ENCODE measurements at places on chromosomes 16 and 17.

- DNase-seq, result peak; percentile 89
These were observed 5.6 kb upstream of the MTSS2 start for GRCh38 chr16:70691223-70692129.

DNA sequence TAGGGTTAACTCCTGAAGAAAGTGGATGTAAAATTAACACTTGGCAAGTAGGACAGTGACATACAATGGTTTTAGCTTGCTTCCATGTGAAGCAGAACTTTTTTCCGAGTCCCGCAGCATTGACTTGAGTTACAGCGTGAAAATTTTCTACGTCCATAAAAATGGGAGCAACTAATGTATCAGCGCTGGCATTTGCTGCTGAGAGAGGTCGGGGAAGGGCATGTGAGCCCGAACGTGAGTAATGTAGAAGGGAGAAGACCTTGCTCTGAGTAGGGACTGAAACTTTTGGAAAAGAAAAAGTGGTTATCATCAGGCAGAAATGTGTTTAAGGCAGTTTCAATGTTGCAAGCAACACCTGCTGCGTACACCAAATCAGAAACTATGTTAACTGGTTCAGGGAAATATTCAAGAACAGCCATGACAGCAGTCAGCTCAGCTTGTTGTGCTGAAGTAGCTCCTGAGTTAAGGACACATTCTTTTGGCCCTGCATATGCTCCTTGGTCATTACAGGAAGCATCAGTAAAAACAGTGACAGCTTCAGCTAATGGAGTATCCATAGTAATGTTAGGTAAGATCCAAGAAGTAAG is 70.9 kb upstream of the ARL4D start:
- DNase-seq, result no peak

- DNase-seq, result no peak
These were observed 130.4 kb downstream of the TANC2 start for GRCh38 chr17:63096426-63096825.

- DNase-seq, result no peak
These were observed 2.2 kb downstream of the WDR81 start for GRCh38 chr17:1726626-1727257.

- DNase-seq, result no peak
These were observed 8.7 kb upstream of the GOSR1 start for GRCh38 chr17:30468465-30468864.

DNA sequence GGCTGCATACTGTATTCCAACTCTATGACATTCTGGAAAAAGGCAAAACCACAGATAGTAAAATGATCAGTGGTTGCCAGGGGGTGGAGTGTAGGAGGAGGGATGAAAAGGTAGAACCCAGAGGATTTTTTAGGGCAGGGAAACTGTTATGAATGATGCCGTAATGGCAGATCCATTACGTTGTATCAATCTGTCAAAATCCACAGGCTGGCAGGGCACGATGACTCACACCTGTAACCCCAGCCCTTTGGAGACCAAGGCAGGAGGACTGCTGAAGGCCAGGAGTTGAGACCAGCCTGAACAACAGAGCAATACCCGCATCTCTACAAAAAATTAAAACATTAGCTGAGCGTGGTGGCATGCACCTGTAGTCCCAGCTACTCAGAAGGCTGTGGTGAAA is 91.8 kb downstream of the RMI2 start:
- DNase-seq, result no peak

- no peak for DNase-seq
These were observed 13.6 kb upstream of the DHRS7B start for GRCh38 chr17:21113049-21113690.

GRCh38 chr16:25796239-25796638 is 104.5 kb downstream of the HS3ST4 start:
- no peak for DNase-seq

- DNase-seq, result no peak
These were observed 75.4 kb downstream of the BCAS3 start for GRCh38 chr17:60752873-60753577.

DNA sequence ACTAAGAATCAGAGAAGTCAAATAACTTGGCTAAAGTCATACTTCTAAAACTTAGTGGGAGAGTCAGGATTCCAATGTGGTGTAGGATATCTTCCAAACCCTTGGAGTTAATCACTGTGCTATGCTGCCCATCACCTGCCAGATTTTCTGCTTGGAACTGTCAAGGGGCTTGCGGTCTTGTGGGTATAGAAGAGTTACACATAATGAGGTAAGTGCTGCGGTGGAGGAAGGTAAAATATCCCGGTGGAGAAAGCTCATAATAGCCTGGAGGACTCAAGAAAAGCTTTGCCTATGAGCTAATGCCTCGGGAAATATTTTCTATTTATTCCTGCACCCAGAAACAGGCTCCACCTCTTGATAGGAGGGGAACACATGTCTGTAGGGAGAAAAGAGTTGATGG is 195.6 kb downstream of the UTP18 start:
- no peak for DNase-seq

GRCh38 chr17:20173091-20173490 is 163.9 kb downstream of the SPECC1 start:
- no peak for DNase-seq

DNA sequence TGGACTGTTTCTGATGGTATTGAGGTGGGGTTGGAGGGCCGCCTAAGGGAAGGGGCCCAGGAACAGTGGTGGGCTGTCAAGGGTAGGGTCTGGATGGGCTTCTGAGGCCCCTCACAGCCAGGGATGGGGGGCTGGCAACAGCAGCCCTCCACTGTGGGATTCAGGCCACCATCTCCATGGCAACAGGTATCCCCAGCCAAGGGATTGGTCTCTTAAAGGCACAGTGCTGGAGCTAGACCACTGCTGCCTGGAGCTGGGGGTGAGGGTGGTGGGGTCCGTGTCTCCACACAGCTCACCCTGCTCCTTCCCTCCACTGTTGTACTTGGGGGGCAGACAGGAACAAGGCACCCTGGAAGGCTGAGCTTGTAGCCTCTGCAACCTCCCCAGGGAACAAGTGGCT is 41.8 kb downstream of the PSME3IP1 start:
- no peak for DNase-seq

- DNase-seq, result no peak
These were observed 1.1 kb downstream of the TSEN54 start for GRCh38 chr17:75517297-75517865.

DNA sequence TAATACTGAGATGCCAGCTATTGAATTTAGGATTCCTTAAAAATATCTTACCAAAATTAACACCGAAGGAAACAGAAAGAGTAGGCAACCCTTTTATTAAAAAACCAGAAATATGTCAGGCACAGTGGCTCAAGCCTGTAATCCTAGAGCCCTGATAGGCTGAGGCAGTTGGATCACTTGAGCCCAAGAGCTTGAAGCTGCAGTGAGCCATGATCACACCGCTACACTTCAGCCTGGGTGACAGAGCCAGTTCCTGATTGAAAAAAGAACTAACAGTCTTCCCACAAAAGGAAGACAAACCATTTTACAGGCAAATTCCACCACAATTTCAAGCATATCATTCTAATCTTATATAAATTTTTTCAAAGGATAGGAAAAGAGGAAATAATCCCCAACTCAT is 15.6 kb downstream of the SLFN12 start:
- no peak for DNase-seq

GRCh38 chr16:80666378-80667250 is 125.8 kb downstream of the DYNLRB2 start:
- DNase-seq, result no peak

DNA sequence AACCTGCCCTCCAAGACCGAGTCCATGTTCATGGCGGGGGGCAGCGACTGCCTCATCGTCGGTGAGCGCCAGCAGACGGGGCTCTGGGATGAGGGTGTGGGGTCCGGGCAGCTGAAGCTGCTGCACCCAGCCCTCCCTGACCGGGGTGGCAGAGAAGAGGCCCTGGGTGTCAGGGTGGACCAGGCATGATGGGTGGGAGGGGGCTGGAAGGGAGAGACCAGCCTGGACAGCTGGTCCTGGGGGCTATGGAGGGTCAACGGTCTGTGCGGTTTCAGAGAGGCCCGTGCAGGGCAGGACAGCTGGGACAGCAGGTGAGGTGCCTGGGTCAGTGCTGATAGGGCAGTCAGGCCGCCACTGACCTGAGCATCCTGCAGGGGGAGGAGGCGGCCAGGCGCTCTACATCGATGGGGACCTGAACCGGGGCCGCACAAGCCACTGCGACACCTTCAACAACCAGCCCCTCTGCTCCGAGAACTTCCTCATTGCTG is 13.3 kb upstream of the ATP6V0C start:
- DNase-seq, result no peak

GRCh38 chr17:36768394-36768793 is 167.0 kb downstream of the MRM1 start:
- DNase-seq, result no peak

DNA sequence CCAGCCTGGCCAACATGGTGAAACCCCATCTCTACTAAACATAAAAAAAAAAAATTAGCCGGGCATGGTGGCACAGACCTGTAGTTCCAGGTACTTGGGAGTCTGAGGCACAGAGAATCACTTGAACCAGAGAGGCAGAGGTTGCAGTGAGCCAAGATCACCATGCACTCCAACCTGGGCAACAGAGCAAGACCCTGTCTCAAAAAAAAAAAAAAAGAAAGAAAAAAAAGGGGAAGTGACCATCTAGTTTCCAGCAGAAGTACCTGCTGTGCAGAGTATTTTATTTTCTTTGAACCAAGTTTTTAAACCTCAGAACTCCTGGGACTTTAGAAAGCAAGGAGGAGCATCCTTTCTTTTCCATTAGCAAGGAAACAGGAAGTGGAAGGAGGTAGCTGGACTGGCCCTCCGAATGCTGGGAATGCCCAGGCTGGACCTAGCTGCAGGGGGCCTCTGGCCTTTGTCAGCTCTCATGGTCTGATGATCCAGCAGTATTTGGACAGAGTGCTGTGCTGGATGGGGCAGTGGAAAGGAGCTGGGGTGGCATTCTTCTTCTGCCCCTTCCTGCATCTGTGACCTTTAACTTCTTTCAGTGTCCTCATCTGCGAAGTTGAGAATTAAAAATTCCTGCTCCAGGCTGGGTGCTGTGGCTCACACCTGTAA is 6.6 kb downstream of the GID4 start:
- DNase-seq, result no peak

- DNase-seq, result no peak
These were observed 33.8 kb downstream of the EPN2 start for GRCh38 chr17:19270704-19271611.

GRCh38 chr17:78557598-78558039 is 19.6 kb downstream of the DNAH17 start:
- DNase-seq, result peak; percentile 34

DNA sequence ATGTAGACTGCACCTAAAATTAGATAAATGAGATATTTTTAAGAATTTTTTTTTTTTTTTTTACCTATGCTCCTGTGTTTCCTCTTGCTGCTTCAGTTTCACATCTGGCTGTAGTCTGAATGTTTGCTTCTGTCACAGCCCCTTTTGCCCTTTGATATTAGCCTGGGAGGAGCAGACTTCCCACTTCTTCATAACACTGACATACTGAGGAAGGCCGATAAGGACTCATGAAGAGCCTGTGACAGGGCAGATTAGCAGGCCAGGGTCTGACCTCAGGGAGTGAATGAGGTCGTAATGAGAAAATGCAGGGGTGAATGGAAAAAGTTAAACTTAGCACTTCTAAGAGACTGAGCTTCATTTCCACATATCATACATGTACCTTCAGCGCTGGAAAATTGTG is at the start of gene SLFN14:
TSS of gene SLFN14 (minus strand) at position 117 of the 400 bp plus-strand sequence. CDS start 2,757 bp downstream, outside the sequence.
- no peak for DNase-seq

DNA sequence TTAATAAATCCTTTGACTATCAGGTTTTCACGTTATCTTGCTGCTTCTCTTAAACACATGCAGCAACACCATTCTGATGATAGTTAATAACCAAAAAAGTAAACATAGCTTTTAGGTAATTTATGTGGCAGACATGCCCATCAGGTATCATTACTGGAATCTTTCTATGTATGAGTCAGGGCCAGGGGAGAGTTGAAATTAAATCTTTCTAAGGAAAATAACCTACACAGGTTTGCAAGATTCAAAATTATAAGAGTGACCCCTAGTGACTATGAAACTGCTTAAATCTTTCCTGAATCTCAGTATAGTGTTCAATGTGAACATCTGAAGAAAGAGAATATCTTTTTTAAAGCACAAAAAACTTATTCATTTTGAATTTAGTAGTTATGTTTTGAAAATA is 666.6 kb downstream of the CDH11 start:
- no peak for DNase-seq

DNA sequence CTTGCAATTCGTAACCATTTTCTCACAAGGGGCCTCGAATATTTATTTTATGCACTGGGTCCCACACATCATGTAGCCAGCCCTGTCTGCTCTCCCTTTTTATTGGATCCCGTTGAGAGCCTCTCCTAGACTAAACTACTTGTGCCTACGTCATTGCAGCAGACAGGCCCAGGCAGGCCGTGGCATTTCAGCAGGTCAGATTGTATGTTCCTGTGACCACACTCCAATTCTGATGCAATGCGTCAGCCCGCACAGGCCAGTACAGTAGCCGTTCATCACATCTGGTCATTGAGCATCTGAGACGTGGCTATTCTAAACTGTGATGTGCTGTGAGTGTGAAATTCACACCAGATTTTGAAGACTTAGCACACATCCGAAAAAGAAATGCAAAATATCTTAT is 42.2 kb downstream of the ABAT start:
- DNase-seq, result no peak

- DNase-seq, result no peak
These were observed 12.3 kb downstream of the SMIM5 start for GRCh38 chr17:75645501-75645888.

- no peak for DNase-seq
These were observed 1.4 kb downstream of the MMD start for GRCh38 chr17:55420067-55420775.

- DNase-seq, result no peak
These were observed 7.4 kb downstream of the ADAD2 start for GRCh38 chr16:84198401-84198800.

DNA sequence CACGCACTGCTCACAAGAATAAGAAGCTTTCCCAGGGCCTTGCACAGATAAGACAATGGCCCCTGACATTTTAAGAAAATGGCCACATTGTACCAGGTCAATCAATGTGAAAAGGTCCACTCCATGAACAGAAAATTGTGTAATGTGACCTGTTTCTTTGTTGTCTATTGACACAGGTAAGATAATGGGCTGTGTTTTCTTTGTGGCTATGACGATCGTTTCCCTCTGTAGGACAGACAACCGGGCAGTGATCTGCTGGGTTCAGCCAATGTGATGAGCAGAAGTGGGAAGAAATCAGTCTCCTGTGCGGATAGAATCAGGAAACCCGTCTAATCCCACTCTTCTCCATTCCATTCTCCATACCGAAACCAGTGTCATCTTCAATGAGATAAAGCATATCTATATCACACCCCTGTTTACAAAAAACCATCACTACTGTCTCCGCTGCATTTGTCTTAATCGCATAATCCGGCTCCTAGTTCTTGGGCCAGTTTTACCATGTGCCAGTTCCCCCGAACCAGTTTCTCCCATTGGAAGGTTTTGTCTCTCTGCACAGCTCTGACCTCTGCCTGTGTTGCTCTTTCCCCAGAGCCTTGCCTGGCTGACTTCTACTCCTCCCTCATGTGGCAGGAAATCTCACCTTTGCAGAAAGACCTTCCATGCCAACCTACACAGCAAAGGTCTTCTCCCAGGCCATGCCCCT is 66.9 kb upstream of the ATF7IP2 start:
- DNase-seq, result no peak

Data from NCI-H1694 treated with DMSO at 0.1 percent for 48 hours (cell line).